Endodermal cell (in vitro differentiated cells): ENCODE measurements at places on chromosomes 3 and 15.
A peak's percentile ranks its signal among the peaks of the same experiment; 100 is the strongest.

DNA sequence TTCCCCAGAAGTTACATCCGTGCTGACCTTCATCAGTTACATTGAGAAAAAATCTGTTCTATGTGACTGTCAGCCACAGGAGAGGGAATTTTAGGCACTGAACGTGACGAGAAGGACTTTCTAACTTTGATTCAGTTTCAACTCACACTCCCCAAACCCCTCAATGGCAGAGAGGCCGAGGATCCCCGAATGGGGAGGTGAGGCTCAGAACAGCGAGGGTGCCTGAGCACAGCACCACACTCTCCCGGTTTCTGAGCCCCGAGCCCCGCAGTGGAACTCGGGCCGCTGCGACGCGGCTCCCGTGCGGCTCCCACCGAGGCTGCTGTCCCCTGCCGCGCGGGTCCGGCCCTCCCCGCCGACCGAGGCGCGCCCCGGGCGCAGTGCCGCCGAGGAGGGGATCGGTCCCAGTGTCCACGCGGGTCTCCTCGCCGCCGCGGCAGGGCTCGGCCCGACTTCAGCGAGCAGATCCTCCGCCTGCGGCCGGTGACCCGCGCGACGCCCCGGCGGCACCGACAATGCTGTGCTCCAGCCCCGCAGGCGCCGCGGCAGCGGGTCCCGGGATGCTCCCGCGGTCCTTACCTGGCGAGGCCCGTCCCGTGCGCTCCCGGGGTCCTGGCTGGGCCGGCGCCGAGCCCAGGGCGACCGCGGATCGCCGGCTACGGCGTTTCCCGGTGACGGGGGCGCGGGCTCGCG, 439 bp downstream of the CTXND1 start:
- peak; percentile 74 for DNase-seq

DNA sequence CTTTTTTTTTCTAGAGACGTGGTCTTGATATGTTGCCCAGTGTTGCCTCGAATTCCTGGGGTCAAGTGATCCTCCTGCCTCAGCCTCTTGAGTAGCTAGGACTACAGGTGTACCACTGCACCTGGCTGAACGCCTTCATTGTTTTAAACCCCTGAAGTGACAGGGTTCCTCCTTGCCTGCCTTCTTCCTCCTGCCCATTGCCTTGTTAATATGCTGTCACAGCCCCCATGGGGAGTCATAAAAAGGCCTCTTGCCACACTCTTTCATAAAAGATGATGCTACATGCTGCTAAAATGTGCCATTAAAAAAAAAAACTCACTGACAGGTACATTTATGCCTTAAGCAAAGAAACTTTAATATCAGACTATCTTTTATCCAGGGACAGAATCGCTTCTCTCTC, 116.8 kb upstream of the SKOR1 start:
- DNase-seq: no peak

DNA sequence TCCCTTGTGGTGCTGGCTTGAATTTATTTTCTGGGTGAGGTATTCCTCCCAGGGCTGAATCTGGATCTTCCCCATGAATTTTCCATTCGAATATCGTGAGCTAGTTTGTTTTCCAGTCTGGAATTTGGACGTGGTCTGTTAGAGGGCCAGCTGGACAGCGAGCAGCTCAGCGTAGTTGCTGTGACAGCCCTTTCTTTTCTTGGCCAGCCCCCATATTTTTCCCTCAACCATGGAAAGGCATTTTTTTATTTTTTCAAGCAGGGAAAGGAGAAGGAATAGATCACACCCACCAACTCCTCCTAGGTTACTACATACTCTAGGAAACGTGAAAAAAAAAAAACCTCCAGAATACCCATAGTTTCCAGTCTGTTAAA, 152.0 kb downstream of the KLHL25 start:
- no peak for DNase-seq

GRCh38 chr15:77023576-77024272, 28.8 kb downstream of the PSTPIP1 start:
- DNase-seq: no peak

- no peak for DNase-seq
These were observed 23.5 kb downstream of the ANP32A start for GRCh38 chr15:68797191-68797590.

DNA sequence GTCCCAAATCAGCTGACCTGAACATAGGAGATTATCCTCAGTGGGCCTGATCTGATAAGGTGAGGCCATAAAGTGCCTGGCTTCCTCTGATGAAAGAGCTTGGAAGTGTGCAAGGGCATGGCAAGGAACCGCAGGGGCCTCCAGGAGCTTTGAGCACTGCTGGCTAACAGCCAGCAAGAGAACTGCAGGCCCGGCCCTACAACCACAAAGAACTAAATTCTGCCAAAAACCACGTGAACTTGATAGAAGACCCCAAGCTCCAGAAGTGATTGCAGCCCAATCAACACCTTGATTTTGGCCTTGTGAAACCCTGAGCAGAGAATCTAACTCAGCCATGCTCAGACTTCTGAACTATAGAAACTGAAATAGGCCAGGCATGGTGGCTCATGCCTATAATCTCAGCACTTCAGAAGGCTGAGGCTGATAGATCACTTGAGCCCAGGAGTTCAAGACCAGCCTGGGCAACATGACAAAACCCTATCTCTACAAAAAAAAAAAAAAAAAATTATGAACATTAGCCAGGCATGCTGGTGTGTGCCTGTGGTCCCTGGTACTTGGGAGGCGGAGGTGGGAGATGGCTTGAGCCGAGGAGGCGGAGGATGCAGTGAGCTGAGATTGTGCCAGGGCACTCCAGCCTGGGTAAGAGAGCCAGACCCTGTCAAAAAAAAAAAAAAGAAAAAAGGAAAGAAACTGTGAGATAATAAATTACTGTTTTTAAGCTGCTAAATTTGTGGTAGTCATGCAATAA, 7.7 kb upstream of the DIS3L start:
- DNase-seq: no peak
